ENCODE measurements at places on chromosomes 5 and 9.

GRCh38 chr9:78692871-78693270 is 395.9 kb downstream of the PSAT1 start:
- DNase-seq: no peak

DNA sequence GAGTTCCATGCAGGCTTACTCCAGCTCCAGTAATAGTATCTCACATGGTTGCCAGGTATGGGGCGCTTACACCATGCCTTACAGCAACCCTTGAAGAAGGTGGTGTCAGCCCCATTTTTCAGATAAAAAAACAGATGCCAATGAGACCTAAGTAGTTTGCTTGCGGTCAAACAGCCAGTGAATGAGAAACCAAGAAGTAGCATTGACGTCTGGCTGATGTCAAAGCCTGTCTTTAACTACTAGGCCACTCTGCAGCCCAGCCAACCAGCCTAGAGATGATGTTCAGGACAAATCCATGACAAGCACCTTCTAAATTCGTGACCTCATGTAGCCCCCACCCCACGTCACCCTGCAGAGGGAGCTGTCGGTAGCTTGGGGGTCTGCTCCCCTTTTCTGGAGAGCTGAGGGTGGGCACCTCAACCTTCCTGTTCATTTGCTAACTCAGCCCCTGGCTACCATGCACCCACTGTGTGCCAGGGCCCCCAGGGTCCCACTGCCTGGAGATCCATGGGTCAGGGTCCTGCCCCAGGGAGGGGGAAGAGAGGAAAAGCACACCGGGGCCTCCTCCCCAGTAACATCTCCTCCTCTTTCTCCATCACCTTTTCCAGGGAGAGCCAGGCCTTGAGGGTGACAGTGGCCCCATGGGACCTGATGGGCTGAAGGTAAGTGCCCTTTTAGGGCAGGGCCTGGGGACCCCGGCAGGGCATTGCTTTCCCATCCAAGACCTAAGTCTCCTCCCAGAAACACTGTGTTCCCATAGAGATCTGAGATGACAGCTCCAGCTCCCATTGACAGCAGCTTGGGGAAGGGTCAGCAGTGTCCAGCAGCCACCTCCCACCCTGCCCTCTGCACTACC is 52.5 kb upstream of the ORM1 start:
- DNase-seq: no peak

- no peak for DNase-seq
Measured at GRCh38 chr5:19547640-19548039, 440.4 kb downstream of the CDH18 start.

DNA sequence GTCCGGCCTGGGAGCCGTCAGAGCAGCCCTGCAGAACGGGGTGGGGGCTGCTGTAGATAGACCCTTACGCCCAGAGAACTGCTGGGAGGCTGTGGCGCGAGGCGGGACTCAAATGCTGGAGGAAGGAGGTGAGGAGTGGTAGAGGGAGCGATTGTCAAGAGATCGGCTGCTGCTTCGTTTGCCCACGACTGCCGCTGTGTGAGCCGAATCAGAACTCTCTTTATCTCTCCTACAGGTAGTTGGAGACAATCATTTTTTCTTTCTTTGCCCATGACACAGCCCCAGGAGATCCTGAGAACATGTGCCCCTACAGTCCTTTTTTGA is 456 bp downstream of the ZNF79 start:
- DNase-seq: no peak

GRCh38 chr9:131701789-131702337 is 38.0 kb downstream of the RAPGEF1 start:
- no peak for DNase-seq

GRCh38 chr5:50744776-50745175 is 78.3 kb downstream of the PARP8 start:
- DNase-seq: no peak

GRCh38 chr9:83238871-83239640 is 176.1 kb upstream of the RASEF start:
- DNase-seq: peak; percentile 31

- no peak for DNase-seq
Measured at GRCh38 chr5:30765227-30765626, 428.3 kb upstream of the CDH6 start.

- DNase-seq: no peak
Measured at GRCh38 chr5:157778121-157778805, 34.8 kb downstream of the LSM11 start.

DNA sequence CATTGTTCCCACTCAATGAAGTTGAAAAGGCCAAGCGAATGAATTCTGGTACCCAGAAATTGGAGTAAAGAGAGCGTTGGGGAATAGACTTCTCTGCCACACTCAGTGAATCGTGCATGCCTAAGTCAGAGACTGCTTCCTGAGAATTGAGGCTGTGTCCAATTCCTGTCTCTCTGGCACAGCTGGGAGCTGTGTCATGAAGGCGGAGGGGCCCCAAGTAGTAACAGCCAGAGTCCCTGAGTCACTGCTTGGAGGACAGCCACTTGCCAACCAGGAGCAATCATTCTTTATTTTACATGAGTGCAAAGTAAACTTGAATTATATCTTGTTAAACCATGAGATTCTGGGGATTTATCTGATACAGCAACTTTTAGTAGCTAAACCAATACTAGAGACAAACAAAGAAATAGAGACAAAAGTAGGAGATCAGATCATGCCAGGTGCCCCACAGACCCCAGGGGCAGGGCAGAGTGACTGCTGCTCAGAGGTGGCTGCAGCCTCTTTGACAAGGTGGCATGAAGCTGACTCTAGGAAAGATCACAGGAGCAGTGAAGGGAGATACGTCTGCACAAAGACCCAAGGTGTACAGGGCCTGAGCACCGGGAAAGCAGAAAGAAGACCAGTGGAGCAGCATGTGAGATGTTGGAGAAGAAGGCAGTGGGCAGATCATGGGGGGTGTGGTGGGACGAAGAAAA is 246.0 kb downstream of the GADD45G start:
- no peak for DNase-seq

GRCh38 chr9:69276775-69277174 is 48.2 kb upstream of the ENTREP1 start:
- no peak for DNase-seq

DNA sequence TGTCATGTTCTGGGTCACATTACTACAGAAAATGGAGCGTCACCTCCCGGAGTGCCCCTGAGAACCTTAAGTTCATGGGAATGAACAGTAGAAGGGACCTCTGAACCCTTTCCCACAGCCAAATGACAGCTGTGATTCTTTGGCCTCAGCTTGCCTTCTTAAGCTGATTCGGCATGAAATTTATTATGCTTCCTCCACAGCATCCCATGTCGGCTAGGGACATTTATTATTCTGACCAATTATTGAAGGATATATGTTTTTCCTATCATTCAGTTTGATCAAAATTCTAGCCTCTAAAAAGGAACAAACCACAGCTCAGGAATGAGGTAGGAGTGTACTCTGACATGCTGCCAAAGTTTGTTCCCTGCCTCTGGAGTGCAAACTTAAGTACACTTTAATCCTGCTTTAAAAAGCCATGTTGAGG is 440.6 kb downstream of the CETN3 start:
- no peak for DNase-seq

DNA sequence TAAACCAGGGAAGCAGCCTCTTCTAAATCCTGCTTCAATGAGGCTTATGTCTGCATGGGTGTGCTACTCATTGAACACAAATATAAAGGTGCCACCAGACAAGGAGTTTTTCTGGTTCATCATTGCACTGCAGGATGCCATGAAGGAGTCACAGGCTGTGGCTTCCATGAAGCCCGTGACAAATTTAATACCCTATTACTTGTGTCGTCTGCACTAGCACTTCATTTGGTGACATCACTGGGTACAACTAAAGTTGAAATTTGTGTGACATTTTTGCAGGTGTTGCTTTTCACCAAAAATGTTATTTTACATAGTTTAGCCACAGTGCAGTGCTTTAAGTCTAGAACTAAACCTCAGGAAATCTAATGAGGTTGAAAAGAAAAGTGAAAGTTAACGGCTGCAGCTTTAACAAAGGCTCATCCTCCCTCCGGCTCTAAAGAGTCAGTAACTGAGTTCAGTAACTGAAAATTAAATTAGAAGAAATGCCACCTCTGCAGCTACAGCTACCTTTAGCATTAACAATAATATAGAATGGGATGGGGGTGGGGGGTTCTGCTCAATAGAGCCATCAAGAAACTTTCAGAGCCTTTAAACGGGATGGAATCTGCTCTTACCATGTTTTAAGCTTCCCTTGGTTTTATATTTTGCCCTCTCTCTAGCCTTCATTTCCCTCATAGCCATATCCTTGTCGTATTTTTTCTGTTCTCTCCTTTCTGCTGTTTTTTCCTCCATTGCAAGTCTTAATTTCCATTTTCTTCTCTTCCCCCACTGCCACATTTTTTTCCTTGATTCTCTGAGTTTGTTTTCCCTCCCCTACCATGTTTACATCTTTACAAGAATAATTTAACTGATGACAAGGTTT is 233.8 kb upstream of the TMEM161B start:
- no peak for DNase-seq

DNA sequence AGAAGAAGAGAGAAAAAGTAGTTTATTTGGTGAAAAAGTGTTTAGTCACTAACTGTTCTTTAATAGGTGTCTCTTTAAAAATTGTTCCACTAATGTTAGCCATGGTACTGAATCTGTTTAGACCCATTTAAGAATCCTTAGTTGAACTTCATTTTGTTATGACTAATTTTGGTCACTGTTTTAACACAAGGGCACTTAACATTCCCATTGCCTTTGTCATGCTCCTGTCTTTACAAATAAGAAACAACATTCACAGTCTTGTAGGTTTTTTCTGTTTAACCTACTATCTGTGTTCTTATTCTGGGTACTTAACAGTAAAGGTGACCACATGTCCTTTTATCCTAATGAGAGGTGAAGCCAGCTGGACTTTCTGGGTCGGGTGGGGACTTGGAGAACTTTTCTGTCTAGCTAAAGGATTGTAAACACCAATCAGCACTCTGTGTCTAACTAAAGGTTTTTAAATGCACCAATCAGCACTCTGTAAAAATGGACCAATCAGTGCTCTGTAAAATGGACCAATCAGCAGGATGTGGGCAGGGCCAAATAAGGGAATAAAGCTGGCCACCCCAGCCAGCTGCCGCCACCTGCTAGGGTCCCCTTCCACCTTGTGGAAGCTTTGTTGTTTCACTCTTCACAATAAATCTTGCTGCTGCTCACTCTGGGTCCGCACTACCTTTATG is 116.7 kb downstream of the WDR70 start:
- DNase-seq: no peak

- DNase-seq: no peak
Measured at GRCh38 chr9:85212209-85212608, 529.5 kb downstream of the AGTPBP1 start.

GRCh38 chr5:119319890-119320289 is 35.9 kb upstream of the TNFAIP8 start:
- no peak for DNase-seq

DNA sequence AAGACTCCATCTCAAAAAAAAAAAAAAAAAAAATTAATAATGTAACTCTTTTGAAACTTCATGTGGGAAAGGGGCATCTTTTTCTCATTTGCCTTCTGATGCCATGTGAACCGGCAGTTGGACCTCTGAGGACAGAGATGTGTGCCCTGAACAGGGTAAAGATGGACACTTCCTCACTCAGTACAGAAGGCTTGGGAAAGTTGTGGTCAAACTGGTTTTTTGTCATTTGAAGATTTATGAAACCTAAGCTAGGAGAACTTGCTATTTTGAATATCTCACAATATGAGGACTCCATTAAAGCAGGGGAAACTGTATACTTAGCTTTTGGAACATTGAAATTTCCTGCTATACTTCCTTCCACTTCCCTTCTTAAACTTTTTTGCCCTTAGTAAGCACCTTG is 147.5 kb upstream of the ALDH1B1 start:
- DNase-seq: no peak

DNA sequence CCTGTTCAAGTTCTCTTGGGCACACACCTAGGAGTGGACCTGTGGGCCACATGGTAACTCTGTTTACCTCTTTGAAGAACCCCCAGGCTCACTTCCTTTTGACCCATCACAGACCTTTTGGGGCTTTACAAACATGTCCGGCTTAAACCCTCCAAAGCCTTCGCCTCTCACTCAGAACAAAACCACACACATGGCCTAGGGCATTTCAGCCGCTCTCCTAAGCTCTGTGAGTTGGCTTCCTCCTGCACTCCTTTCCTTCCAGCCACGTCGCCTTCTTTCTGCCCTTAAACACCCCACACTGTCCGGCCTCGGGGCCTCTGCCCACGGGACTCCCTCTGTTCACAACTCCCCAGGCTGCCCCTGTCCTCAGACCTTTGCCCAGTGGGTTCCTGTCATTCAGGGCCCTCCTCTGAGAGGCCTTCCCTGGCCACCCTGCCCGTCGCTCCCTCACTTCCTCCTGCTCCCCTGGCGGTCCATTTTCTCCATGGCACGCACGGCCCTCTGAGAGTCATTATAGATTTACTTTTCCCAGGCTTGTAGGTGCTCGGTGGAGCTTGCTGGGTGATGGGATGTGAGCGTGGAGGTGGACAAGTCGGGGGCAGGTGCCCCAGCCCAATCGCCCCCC is 1.9 kb downstream of the DOK3 start:
- DNase-seq: no peak

DNA sequence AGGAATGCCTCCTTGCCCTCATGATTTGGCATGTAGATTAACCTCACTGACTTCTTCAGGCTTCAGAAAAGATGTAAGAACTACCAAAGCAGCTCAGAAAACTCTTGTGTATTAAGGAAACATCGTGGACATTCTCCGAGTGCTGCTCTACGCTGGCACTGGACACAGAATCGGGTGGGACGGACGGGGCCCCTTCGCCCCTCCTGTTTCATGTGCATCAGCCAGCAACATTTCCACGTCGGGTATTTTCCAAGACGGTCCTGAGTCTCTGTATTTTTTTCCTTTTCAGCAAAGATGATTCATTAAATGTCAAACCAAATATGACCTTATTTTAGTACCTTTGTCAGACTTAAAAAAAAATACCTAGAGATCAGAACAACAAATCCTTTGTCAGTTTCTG is 583.6 kb downstream of the CCDC171 start:
- no peak for DNase-seq

- DNase-seq: no peak
Measured at GRCh38 chr5:175599210-175599609, 58.7 kb upstream of the HRH2 start.

GRCh38 chr5:137374110-137374714 is 124.9 kb downstream of the SPOCK1 start:
- no peak for DNase-seq

DNA sequence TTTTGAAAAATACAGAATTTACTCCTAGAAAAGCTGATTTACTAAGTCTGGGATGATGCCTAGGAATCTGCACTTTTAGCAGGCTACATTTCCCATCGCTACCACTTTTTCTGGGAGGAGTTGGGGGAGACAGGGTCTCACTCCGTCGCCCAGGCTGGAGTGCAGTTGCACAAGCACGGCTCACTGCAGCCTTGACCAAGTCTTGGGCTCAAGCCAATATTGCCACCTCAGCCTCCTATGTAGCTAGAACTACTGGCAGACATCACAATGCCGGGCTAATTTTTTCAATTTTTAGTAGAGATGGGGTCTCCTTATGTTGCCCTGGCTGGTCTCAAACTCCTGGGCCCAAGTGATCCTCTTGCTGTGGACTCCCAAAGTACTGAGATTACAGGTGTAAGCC is 85.9 kb downstream of the NR6A1 start:
- no peak for DNase-seq

DNA sequence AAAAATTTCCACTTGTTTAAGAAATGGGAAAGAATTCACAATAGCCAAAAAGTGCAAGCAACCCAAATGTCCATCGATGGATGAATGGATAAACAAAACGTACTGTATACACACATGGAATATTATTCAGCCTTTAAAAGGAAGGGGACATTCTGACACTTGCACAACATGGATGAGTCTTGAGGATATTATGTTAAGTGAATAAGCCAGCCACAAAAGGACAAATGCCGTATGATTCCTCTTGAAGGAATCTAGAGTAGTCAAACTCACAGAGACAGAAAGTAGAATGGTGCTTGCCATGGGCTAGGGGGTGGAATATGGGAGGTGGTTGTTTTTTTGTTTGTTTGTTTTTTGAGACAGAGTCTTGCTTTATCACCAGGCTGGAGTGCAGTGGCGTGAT is 3.8 kb upstream of the ATP6V0E1 start:
- no peak for DNase-seq

Data from glutamatergic neuron (in vitro differentiated cells).